ENCODE measurements at places on chromosomes 1 and 21.

DNA sequence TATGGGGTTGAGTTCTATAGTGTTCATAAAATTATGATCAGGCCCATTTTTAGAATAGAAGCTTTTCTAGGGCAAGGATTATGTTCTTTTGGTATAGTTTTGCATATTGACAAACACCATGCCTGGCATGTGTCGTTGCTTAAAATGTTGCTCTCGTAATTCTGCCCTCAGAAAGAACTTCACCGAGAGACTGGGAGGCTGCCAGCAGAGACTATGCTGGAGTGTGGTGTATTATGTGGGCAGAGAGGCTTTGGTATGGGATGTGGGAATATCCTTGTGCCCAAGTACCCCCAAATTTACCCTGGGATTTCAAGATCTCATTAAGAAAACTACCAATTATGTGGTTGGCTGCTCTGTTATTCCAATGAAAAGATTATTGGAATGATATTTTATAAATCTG, 27.9 kb downstream of the PGM1 start:
- no peak for DNase-seq

DNA sequence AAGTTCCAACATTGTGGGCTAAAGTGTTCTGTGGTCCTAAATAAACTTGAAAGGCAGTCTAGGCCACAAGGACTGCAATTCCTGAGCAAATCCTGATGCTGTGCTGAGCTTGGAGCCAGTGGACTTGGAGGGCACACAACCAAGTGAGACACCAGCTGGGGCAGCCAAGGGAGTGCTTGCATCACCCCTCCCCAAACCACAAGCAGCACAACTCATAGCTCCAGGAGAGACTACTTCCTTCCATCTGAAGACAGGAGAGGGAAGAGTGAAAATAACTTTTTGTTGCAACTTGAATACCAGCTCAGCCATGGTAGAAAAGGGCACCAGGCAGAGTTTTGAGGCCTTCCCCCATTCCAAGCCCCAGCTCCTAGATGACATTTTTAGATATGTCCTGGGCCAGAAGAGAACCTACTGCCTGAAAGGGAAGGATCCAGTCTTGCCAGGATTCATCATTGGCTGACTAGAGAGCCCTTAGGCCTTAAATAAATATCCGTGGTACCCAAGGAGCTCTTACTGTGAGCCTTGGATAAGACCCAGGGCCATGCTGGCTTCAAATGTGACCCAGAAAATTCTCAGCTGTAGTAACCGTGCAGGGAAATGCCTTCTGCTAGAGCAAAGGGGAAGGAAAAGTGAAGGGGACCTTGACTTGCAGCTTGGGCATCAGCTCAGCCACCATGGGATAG, 35.4 kb upstream of the LRRC8B start:
- no peak for DNase-seq

GRCh38 chr1:214332946-214333798, 52.2 kb downstream of the SMYD2 start:
- peak; percentile 50 for DNase-seq

- DNase-seq: no peak
These were observed 177.7 kb downstream of the DPYD start for GRCh38 chr1:97743129-97743528.

DNA sequence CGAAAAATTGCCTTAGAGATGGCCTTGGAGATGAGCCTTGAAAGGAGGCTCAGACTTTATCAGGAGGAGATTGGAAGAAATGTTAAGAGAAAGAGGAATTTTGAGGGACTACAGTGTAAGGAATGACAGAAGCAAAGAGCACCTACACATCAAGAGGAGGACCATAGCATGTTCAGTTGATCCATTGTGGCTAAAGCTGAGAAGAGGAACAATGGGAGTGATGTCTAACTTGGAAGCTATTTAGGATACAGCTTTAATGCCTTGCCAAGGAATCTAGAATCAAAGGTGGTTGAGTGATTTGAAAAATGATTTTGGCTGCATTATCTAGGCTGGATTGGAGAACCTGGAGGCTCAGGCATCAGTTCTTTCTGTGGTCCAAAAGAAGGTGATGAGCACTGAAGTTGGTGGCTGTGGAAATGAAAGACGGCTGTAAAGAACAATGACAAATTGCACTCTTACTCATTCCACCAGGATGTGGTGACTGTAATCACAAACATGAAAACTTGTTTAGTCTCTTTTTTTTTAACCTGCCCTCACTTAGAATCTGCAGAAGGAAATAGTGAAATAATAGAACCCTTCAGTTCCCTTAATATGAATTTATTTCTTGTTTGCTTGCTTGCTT, 11.3 kb downstream of the FAM20B start:
- no peak for DNase-seq

DNA sequence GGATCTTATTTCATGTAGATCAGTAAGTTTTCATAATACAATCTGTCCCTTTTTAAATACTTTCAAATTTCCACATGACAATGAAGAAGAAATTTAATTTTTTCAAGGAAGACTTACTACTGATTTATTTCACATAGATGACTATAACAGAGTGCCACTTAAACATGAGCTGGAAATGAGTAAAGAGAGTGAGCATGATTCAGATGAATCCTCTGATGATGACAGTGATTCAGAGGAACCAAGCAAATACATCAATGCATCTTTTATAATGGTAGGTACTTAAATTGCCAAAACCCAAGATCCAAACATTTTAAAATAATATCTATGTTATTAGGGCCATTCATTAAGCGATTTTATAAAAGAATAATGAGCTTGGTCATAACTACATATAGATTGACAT, 110.4 kb downstream of the PTPRC start:
- no peak for DNase-seq

DNA sequence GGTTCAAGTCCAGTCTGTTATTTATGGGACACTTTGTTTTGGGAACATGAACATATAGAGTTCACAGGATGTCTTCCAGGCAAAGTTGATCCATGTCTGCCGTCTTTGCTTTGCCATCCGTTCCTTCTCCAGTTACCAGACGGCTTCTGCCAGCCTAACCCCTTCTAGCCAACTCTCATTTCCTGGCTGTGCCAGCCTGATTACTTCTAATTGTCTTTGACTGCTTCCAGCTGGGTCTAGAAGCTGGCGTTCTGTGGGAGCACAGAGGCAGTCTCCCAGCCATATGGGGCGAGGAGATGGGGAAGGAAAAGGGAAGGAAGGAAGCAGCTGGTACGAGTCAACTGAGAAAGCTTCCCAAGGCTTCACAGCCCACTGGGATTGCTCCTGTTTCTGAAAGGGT, 3.1 kb upstream of the HUNK start:
- DNase-seq: no peak

GRCh38 chr21:31133243-31133830, 95.1 kb upstream of the KRTAP19-8 start:
- no peak for DNase-seq

- no peak for DNase-seq
These were observed 4.2 kb downstream of the ST6GALNAC5 start for GRCh38 chr1:76871355-76871974.

- DNase-seq: no peak
These were observed 173.5 kb downstream of the DISC1 start for GRCh38 chr1:231800108-231800507.

DNA sequence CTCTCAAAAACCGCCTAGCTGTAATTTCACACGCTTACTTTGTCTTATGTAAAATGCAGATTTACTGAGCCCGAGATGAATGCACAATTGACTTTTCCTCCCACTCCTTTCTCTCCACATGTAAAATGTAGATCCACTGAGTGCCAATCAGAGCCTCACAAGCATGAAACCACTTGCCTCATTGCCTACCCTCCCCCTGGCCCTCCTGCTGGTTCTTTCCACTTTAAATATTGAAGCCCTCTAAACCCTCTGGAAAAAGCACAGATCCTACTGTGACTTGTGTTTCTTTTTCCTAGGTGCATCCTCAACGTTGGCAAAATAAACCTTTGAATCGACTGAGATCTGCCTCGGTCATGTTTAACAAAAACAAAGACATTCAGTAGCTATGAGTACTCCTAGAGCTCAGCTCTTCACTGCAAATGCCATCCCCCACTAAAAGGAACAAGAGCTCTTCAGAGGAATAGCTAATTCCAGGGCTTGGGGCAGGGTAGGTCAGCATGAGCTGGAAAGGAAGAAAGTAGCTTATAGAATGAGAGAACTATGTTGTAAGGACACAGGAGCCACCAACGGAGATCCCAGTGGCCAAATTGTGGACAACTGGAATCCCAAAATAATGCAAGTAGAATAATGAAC, 365.5 kb upstream of the RUNX1 start:
- DNase-seq: no peak

GRCh38 chr1:94658221-94658620, 116.7 kb upstream of the F3 start:
- DNase-seq: no peak

GRCh38 chr1:53079251-53079650, 17.2 kb downstream of the PODN start:
- DNase-seq: no peak

DNA sequence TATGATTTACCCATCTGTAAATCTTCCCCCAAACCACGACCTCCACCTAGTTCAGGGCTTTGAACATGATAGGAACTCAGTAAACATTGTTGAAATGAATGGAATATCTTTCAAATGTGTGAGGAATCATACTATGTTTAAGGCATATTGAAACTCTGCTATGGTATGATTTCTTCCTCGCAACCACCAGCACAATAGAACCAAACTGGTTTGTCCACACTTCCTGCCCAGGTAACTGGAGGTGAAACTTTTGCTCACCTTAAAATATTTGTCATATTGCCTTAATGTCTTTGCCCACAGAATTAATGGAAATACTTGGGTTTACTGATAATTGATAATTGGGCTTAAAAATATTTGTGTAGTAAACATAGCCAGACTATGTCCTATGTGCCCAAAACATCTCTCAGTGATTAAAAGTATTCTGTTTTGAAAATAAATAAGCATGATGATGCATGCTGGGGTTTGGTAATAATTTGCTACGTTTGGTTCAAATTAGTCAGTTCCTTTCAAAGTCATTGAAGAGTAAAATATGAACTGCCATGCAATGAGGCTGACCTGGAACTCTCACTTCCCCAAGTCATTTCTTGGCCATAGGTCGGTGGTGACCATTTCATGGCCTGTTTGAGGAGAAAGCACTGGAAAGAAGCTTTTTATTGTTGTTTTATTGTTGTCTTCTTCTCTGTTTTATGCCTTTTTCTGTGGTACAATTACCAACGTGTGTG, 73.3 kb downstream of the TNFSF18 start:
- DNase-seq: no peak

- no peak for DNase-seq
These were observed 1063.4 kb downstream of the PLA2G4A start for GRCh38 chr1:187891993-187892682.

GRCh38 chr1:179817789-179818188, 59.8 kb downstream of the TOR1AIP2 start:
- no peak for DNase-seq

DNA sequence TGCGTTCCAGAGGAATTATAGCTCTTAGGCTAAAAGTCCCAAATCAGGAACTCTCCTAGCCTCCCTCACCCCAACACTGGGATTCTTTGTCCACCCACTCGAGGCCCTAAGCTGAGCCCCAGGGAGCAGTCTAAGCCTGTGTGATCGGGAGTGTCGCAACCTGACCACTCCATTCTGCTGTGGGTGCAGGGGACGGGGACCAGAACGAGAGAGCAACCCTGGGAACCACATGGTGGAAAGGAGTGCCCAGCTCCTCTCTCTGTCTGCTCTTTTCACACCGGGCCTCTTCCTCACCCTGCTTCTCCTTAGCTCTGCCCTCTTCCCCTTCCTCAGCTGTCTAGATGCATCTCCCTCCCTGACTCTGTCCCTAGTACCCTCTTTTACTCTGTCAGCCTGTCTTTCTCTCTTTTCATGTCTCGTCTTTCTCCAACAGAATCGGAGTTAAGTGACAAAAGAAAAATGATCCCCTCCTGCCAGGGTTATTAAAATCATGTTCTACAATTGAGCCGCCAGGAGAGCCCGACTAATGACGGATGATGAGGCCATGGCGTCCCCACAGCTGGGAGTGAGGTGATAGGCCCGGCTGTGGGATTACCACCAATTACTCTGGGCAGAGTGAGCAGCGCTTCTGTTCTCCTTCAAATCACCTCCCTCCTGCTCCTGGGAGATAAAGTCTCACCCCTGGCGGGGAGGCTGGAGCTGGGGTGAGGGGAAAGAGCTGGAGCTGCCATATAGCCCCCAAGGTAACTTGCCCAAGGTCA, 34.5 kb upstream of the CSF3R start:
- no peak for DNase-seq

GRCh38 chr1:203081465-203082230, 4.2 kb downstream of the MYOG start:
- DNase-seq: no peak

GRCh38 chr1:21922090-21923013, 14.8 kb downstream of the HSPG2 start:
- no peak for DNase-seq

DNA sequence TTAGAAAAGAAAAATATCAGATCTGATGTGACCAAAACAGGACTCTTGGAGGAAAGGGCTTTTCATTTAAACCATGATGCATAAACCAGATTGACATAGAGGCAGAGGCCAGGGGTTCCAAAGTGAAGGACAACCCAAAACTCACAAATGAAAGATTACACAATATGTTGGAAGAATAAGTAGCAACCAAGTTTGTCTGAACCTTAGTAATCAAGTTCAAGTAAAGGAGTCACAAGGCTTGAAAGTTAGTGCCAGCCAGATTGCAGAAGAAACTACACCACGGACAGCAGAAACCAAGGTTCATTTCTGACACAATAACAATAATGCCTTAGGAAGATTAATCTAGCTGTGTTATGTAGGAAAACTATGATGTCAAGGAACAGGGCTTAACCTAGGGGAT, 124.6 kb downstream of the ZC3H11B start:
- DNase-seq: no peak

GRCh38 chr21:34148826-34149558, 75.6 kb downstream of the MRPS6 start:
- no peak for DNase-seq

DNA sequence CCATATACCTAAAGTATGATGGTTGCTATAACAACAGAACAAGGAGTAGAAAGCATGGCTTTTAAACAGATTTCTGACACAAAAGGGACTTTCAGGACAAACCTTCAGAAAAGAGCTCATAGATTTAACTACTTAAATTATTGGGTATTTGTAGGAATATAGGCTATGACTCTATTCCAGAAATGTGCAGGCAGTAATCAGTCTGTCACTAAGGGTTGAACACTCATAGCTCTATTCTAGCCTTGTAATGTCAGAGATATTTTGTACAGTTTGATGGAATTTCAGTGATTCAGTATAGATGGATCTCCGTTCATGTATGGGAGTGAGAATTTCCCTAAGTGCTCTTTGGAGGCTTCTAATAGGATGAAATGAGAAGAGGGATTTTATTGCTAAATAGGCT, 82.8 kb downstream of the EXTL2 start:
- no peak for DNase-seq

Measured in activated naive CD8-positive, alpha-beta T cell treated with anti-CD3 and anti-CD28 coated beads, Interleukin-2, amount 50 U/mL, for 24 hours (primary cell).